ENCODE measurements at places on chromosomes 2 and 18. TPM values are rescaled to one million over a fixed set of nuclear protein-coding genes. Genes with fewer than 3 reads are reported as not detected.

DNA sequence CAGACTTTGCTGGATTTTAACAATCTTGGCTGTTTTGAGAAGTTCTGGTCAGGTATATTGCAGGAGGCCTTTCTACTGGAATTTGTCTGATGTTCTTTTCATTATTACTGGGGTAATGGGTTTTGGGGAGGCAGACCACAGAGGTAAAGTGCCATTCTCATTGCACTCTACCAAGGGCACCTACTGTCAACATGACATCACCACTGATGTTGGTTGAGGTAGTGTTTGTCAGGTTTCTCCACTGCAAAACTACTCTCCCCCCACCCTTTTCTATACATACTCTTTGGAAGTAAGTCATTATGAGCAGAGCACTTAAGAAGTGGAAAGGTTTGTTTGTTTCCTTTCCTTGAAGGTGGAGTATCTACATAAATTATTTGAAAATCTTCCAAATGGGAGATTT lies 27.0 kb downstream of the PRKD3 start:
- DNase-seq, result no peak

GRCh38 chr18:23921716-23922285 lies 92.8 kb upstream of the TTC39C start:
- no peak for DNase-seq

TNS1 gene
- 0.49 TPM for total RNA-seq

INPP5D gene
- total RNA-seq, result 0.39 TPM

DYSF gene
- total RNA-seq, result 0.31 TPM

LOXL3 gene
- 1.0 TPM for total RNA-seq

All from Panc1 (cell line).